SK-N-SH (cell line): ENCODE measurements at places on chromosomes 2 and 18. TPM values are rescaled to one million over a fixed set of nuclear protein-coding genes. Genes with fewer than 3 reads are reported as not detected.

Gene AKAIN1
- not detected in 2 replicates for polyA plus RNA-seq

Gene LYG1
- polyA plus RNA-seq: 1.2 and 1.4 TPM in 2 replicates

Gene TEX44
- not detected in 2 replicates for polyA plus RNA-seq

Gene EIPR1
- 85.9 and 103 TPM in 2 replicates for polyA plus RNA-seq

Gene DLX1
- polyA plus RNA-seq: 0.07 and 0.13 TPM in 2 replicates

Gene NPAS2
- polyA plus RNA-seq: 40.1 and 58.5 TPM in 2 replicates

DNA sequence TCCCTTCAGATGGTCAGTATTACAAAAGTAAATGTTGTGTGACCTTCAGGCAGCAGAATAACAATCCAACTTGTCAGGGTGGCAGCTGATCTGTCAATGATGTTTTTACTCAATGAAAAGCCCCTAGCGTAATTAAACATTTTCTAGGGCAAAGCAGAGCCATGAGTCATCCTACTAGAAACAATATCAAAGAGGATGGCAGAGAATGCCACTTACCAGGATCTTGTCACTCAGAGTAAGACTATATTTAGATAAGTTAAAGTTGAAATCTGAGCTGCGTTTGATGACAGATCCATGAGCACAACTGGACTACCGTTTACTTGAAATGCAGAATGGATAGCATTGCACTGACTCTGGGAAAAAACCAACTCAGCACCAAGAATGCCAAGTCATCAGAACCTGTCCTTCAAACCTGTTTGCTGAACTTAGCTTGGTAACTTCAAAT, 612.6 kb upstream of the ACVR2A start:
- no peak for DNase-seq

GRCh38 chr2:204032301-204032700, 95.7 kb downstream of the ICOS start:
- DNase-seq: no peak

- DNase-seq: no peak
These were observed 160.8 kb upstream of the NOSTRIN start for GRCh38 chr2:168641636-168642035.

DNA sequence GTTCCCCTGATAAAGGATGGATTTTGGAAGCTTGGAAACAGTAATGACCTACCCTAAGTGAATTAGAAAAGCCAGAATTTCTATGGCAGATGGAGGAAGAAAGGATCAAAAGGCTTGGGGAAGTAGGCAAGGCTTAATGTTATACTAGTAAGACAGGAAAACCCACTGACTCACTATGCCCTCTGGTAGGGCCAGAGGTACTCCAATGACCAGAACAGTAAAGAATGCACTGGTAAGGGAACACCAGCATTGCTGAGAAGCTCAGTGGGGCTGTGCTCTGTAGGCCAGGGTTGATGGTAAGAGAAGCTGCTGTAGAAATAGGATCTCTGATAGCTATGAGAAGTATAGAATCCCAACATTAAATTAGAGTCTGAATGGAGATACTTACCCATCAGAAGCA, 126.4 kb downstream of the GFPT1 start:
- DNase-seq: no peak

- DNase-seq: no peak
These were observed 22.7 kb upstream of the ETAA1 start for GRCh38 chr2:67374481-67374880.

DNA sequence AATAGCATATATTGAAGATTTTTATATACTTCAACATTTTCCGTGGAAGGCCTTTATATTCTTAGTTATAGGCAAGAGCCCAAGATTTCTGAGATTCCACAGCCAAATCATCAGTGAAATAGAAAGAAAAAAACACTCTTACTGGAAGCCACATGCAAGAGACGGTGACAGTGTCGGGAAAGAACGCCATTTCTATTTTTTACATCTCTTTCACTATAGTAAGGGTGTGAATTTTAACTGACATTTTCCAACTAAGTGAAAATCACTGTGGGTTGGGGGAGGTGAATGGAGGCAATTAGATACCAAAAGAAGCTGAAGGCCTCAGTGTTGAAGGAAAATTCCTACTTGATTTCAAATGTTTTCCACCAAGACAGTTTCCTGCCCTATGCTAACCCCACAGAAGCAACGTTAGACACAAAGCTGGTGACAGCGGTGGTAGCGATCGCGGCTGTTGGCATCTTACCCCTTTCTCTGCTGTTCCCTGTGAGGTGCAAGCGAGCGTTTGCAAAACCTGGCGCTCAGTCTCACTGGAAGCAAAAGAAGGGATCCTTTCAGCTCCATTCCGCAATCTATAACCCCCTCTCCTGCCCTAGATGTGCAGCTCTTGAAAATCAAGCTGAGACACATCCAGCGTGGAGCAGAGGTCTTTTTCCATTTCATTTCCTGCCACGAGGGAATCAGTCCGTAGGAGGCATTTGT, 20.0 kb downstream of the ID2 start:
- DNase-seq: no peak

DNA sequence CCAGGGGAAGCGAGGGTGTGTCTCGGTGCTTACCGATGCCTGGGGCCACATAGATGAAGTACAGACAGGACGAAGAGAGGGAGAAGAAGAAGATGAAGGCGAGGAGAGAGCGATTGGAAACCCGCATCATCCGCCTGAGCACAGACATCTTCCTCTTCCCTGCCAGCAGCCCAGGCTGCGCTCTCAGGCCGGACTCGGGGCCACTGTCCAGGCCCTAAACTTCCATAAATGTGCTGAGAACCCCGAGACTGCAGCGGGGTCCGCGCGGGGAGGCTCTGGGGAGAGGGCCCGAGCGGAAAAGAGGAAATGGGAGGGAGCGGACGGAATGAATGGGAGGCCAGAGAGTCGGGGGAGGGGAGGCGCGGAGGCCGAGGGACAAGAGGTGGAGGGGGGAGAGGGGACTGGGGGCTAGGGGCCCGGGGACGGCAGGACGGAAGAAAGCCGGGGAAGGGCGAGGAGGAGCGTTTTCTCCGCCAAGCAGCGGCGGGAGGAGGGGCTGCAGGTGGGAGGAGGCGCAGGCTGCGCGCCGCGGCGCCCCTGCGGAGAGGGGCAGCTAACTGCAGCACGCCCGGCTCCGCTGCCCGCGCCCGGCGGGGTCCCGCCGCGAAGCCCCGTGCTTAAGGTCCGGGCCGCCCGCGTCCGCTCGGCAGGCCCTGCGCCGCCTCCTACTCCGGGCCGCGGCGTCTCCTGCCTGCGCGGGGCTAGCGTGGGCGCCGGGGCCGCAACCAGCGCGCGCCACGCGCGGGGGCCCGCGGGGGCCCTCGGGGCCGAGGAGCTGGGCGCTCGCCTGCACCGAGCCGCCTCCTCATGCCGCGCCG, at the start of gene B4GALT6:
Gene B4GALT6 (minus strand): TSS at position 303 of the 818 bp plus-strand sequence. CDS start 155 bp downstream, at position 148.
- DNase-seq: peak; percentile 83

- no peak for DNase-seq
These were observed 198.9 kb downstream of the ACKR3 start for GRCh38 chr2:236768393-236769140.

GRCh38 chr2:215658635-215659305, 222.9 kb upstream of the FN1 start:
- DNase-seq: no peak

DNA sequence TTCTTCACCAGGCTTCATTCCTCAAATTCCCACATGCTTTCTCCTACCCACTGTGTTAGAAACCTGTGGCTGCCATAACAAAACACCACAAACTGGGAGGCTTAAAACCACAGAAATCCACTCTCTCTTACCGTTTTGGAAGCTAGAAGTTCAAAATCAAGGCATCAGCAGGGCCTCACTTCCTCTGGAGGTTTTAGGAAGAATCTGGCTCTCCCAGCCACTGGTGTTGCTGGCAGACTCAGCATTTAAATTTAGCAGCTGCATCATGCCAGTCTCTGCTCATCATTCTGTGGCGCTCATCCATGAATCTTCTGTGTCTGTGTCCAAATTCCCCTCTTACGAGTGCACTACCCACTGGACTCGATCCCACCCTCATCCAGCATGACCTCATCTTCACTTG, 248.5 kb downstream of the ZNF516 start:
- no peak for DNase-seq

DNA sequence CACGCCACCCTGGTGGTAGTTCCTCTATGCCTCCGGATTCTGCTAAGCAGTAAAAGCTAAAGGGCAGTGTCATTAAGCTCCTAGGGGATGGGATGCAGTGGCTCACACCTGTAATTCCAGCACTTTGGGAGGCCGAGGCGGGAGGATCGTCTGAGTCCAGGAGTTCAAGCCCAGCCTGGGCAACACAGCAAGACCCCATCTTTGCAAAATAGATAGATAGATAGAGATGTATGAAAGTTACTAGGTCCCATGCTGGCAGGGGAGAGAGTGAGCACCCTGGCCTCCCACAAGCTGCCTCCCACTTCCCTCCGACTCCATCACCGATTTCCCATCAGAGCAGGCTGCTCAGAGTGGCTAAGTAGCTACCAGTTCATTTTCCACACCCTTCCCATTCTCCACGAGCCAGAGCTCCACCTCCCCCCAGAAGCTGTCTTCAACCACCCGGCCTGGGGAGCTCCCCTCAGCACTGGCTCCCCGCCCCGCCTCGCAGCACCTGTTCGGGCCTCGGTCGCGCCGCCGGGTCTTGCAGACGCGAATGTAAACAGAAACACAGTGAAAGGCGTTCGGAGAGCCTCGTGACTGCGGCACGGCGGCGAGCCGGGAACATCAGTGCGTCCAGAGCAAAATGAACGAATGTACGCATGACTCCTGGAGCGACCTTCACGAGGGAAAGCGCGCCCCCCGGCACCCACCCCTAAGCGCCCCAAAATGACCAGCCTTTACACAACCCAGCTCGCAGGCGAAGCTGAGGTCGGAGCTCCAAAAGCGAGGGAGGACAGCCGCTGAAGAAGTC, 598 bp upstream of the CEP68 start:
- no peak for DNase-seq

DNA sequence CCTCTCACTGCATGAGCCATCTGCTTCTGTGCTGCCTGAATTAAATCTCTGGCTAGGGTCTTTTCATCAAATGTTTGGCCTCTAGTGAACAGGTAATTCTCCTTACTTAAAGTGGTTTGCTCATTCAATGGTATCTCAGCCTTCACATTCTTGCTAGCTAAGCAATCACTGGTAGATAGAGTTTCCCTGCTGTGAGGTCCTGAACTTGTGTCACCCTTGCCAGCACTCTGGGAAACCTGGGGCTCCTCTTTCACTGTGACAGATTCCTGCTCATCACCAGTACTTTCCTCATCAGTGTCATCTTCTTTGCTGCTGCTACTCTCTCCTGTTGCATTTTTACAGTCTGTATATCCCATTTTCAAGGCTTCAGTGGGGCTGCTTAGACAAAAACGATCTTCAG, 69.1 kb upstream of the DTNB start:
- no peak for DNase-seq

- no peak for DNase-seq
These were observed 40.8 kb downstream of the PID1 start for GRCh38 chr2:229230256-229230655.

- DNase-seq: no peak
These were observed 183.4 kb downstream of the NCK2 start for GRCh38 chr2:105928086-105928485.

DNA sequence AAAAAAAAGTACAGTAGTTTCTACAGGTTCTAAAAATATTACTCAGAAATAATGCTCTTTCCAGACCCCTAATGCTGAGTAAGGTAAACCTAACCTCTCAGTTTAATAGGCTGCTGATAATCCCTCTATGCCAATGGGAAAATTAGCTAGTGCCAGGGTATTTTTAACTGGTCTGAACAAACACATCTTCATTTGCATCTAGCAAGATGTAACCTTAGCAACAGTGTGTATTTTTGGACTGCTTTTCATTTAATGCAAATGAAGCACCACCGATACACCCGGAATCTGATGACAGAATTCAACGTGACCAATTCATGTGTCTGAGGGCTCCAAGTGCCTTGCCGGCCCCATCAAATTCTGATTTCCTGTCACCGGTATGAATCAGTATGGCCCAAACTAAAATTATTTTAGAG, 47.4 kb upstream of the CYRIA start:
- DNase-seq: no peak

- no peak for DNase-seq
These were observed 41.4 kb downstream of the FECH start for GRCh38 chr18:57544936-57545660.

- no peak for DNase-seq
These were observed 157.0 kb downstream of the MGAT5 start for GRCh38 chr2:134410831-134411231.

- no peak for DNase-seq
These were observed 78.4 kb upstream of the SALL3 start for GRCh38 chr18:78900938-78901909.

DNA sequence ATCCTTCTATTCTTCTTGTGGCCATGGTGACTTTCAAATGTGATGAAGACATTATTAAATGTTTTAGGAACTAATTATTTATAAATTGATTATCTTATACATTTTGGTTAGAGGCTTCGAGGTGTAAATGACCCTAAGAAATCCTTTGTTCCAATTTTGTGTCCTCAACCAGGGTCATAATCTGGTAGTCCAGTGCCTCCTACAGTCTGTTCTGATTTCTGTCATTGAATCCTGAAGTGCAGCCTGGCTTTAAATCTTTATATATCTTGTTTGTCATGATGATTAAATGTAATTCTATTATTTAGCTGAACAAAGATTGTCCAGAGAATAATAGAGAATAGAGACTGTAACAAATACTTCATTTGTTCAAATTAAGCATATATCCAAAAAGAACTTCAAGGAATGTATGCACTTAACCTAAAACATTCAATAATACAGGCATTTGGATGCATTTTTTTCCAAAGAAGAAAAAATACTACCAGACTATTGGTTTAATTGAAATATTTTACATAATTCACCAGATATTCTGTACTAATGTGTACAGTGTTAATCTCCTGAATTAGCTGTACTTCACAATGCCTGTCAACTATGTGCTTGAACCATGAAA, 89.8 kb downstream of the PRPF40A start:
- DNase-seq: peak; percentile 48

DNA sequence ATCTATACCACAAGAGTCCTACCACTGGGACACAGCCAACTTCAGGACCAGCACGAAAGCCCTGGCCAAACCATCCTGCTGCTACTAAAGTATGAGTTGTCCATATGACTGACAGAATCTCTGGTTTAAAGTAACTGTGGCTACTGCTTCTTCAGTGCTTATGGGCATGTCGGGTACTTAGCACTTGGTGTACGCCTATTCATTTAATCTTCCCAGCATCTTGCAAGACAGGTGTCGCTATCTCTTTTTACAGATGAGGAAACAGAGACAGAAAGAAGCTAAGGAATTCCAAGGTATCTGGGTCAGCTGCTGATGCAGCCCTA, 203.4 kb upstream of the ID2 start:
- DNase-seq: no peak

DNA sequence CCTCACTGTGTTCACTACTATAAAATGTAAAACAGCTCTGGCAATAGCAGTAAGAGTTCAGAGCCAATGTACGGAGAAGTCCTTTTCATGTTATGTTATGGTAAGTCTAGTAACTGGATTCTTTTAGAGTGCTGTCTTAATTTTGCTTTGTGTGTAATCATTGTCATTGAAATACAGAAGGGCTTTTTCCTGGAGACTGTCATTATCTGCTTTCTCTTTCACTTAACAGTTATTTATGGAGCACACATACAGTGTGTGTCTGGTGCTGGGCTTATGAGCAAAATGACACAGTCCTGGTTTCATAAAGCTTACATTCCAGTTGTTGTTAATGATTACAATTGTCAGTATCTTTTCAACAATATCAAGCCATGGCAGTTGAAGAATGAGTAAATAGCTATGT, 95.5 kb downstream of the CCDC102B start:
- no peak for DNase-seq
